OCI-M1 (cell line): ENCODE measurements at places on chromosomes 11 and 22.

DNA sequence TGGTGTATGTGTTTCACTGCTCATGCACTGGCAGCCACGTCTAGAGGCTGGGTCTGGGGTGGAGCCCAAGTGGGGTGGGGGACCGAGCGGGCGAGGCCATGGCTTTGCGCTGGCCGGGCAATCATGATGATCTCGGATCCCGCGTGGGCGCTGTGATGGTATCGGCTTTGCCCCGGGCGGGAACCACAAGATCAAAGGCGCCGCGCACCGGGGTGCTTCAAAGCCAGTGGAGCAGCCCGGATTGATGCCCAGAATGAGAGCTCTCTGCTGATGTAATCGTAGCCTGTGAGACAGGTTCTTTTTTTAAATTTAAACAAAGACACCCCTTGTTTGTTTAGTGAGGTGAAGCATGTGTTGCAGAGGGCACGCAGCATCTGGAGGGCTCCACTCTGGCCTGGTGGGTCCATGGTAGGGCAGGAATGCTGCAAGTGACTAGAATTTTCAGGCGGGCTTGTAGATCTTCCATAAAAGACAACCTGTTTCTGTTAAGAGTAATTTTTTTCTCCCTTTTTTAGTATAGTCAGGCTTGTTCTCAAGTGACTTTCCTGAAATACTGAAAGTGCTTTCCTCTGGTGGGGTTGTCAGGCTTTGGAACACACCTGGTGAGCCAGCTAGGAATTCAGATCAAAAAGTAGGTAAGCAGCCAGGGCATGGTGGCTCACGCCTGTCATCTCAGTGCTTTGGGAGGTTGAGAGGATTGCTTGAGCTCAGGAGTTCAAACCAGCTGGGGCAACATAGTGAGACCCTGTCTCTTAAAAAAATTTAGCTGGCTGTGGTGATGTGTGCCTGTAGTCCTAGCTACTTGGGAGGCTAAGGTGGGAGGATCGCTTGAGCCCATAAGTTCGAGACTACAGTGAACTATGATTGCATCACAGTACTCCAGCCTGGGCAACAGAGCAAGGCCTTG, 40.7 kb downstream of the ZNRF3 start:
- no peak for DNase-seq

DNA sequence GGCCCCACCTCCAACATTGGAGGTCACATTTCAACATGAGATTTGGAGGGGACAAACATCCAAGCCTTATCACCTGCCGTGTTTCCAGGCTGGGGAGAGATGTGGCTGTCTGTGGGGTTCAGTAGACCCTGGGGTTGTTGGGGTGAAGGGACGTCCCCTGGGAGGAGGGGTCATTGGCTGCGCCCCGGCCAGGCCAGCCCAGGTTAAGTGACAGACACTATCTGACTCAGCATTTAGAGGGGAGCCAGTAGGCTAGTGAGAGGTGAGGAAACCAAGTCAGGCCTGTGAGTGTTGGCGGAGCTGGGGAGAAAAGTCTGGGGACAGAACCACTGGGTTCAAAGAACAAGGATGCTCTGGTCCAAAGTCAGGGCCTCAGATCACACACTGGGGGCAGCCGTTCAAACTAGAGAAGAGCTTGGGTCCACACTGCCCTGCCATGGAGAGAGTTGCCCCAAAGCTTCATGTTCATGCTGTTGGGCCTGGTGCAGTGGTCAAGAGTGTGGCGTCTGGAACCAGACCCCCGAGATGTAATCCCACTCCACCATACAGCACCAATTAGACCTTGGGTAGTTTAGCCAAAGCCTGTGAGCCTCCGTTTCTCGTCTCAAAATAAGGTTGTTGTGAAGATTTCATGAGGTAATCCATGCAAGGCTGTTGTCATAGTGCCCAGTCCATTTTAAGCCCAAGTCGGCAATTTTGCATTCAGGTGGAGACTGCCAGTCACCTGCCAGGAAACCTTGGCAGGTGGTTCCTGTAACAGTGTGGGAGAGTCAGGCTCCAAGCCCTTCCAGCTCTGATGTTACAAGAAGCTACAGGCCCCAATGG, 1289.6 kb downstream of the TBC1D22A start:
- no peak for DNase-seq

DNA sequence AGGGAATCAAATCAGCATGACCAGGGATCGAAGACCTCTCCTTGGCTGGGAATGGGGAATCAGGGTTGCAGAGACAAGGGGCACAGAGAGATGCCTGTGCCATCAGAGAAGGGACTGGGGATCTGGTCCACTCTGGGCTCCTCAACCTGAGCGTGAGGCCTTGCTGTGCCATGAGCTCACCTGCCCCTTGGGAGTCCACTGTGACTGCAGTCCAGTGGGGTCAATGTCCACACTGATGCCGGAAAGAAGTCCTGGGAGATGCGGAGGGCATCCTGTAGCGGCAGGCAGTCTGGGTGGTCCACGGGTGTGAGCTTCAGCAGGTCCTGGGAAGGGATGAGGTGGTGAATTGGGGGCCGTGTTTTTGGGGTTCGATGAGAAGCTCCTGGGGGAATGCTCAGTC, 7.3 kb upstream of the RGL4 start:
- DNase-seq: no peak

DNA sequence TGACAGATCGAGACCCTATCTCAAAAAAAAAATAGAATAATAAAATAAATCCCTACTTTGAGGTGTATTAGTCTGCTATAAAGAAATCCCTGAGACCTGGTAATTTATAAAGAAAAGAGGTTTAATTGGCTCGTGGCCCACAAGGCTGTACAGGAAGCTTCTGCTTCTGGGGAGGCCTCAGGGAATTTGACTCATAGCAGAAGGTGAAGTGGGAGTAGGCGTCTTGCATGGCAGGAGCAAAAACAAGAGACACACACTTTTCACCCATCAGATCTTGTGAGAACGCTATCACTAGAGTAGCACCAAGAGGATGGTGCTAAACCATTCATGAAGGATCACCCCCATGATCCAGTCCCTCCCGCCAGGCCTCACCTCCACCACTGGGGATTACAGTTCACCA, 29.2 kb downstream of the CDPF1 start:
- no peak for DNase-seq

GRCh38 chr11:45961751-45962240, 39.3 kb downstream of the LARGE2 start:
- DNase-seq: no peak

DNA sequence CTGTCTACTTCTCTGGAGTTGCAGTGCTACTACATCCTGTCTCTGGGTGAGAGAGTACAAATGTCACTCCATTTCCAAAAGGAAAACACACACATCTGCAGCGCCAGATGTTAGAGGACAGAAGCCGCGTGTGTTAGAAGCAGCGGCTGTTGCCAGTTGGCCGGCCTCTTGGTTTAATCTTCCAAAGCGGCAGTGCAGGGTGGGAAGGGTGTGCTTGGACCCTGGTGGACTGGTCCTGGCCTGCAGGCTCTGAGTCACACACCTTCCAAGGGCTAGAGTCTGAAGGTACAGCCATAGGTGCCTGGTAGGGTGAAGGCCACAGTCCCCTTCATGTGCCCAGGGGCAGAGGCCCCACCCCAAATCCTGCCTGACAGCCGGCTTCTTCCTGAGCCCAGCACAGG, 99.8 kb downstream of the CTTN start:
- DNase-seq: no peak

DNA sequence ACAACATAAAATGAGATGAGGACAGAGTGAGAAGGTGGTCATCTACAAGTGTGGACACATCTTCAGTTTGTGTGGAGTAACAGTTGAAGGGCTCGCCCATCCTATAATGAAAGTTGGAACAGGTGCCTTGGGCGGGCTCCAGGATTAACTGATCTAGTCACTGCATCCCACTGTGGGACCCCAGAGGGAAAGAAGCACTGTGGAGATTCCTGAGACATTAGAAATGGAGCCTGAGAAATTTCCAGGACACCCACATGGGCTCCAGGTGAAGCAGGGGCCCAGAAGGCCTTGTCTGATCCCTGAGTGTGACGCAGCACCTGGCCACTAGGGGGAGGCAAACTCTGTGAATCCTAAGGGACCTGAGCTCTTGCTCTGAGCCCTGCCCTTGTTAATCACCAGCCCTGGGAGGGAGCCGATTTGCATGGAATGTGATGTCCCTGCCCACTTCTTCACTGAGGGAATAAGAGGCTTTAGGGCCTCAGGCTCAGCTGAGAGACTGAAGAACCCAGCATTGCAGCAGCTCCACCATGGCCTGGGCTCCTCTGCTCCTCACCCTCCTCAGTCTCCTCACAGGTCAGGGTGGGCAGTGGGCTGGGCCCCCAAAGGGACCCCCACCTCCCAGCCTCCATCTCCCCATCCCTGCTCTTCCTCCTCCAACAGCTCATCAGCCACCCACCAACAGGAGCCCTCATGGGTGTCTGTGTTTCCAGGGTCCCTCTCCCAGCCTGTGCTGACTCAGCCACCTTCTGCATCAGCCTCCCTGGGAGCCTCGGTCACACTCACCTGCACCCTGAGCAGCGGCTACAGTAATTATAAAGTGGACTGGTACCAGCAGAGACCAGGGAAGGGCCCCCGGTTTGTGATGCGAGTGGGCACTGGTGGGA, 98.4 kb downstream of the VPREB1 start:
- peak; percentile 71 for DNase-seq

DNA sequence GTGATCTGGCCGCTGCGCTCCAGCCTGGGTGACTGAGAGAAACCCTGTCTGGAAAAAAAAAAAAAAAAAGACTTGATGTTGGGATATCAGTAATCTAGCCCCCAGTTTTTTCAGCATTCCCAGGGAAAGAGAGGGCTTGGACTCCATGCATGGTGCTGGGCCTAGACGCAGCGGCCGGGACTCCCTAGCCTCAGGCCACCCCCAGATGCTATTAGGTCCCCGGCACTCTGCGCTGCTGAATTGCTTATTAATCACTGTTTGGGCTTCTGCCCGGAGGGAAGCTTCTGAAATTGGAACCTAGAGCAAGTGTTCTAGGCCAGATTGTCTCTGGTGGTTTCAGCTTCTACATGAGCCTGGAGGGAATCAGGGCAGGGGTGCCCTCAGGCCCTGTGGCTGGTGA, 39.0 kb downstream of the SLCO2B1 start:
- DNase-seq: no peak

DNA sequence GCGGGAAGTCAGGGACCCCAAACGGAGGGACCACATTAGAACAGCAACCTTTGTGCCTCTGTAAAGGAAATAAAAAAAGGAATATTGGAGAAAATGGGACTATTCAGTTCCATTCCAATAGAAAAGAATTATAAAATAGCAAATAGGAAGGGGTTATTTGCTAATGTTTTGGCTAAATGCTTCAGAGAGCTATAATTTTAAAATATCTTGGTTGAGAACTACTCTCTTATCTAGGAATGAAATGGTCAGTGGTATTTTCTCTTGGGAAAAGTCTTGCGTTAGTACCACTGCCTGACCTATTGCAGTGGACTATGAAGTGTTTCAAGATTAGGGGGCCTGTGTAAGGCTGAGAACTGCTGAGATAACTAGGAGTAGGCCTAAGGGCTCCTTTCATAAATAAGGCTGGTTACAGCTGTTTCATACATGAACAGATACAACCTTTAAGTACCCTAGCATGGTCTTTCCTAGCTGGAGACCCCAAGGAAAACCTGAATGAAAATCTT, 6.9 kb upstream of the WEE1 start:
- DNase-seq: peak; percentile 64

- no peak for DNase-seq
These were observed 20.1 kb downstream of the UBE4A start for GRCh38 chr11:118379497-118379896.

DNA sequence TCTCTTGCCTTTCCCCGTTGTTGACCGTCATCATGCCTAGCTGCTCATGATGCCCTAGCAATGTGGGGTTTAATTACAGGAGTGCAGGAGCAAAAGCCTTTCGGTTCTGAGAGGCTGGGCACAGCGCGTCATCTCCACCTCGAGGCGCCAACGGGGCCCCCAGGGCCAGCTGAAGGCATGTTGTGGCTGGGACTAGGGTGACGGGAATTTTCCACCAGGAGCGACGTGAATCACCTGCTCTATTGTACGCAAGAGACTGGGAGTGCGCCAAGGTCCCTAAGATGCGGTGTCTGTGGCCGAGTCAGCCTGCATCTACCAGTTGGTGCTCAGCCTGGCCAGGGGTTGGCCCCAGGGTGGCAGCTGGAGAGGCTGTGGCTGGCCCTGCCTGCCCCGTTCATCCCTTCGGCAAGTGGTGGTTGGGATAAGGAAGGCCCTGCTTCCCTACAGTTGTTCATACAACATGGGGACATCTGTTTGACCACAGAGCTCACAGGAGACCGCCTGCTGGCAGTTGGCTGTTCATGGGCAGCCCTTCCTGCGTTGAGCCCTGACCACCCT, 1175.6 kb downstream of the BRD1 start:
- DNase-seq: no peak

- DNase-seq: peak; percentile 62
These were observed 653 bp downstream of the GRK3 start for GRCh38 chr22:25564979-25565677.

- DNase-seq: peak; percentile 70
These were observed 62.1 kb upstream of the NUP50 start for GRCh38 chr22:45101515-45102227.

DNA sequence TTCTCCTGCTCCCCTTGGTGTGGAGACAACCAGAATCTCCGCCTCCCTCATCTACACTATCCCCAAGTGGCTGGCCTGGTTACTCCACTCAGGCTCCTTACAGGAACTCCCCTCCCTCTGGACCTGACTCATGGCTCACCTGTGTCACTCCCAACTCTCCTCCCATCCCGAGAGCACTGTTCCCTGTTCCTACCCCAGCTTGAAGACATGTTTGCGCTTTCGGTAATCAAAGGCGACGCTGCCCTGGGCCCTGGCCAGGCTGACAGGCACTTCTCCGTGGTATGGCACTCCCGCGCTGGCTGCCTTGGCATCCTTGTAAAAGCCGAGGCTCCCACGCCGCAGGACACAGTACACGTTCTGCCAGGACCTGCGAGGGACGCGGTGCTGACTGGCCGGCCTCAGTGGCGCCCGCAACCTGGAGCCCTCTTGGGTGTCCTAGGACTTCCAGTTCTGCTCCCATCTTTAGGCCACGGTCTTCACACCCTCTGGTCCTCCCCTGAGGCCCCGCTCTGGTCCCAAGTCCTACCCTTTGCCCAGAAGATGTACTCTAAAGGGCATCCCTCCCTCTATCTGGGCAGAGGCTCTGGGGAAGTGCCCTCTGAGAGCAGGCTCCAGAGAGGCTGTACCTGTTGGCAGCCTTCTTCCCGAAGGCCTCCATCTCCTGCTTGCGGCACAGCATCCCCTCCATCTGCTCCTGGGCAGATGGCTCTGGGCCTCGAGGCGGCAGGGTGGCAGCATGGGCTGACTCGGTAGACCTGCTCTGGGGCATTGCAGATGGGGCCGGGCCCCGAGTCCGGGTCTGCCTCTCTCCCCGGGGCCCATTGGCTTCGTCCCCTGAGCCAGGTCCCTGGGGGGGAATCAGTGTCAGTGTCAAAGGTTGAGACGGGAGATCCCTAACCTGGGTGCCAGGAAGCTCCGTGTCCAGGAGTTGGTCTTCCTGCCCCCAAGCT, 9.4 kb upstream of the RBM4B start:
- DNase-seq: no peak

DNA sequence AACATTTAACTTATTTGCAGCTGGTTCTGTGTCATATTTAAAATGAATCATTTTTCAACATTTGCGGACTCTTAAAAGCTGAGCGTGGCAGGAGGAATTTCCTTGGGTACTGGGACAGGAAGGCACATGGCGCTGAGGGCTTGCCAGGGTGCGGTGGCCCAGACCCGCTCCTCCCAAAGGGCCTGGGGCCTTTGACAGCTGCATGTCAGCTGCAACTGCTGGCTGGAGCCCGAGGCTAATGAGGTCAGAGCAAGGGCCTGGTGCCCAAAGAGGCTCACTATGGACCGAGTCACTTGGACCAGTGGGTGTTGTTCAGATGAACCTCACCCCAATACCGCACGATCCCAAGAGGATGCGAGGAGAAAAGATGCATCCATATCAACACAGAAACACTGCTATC, 326.9 kb downstream of the CTTN start:
- no peak for DNase-seq

GRCh38 chr11:113408206-113408605, 20.6 kb downstream of the ANKK1 start:
- DNase-seq: no peak

GRCh38 chr11:2540223-2540991, 95.6 kb downstream of the KCNQ1 start:
- DNase-seq: no peak
